ENCODE measurements at places on chromosomes 6 and 20.

- no peak for DNase-seq
Observed at GRCh38 chr6:118535176-118535844, 12.8 kb upstream of the PLN start.

DNA sequence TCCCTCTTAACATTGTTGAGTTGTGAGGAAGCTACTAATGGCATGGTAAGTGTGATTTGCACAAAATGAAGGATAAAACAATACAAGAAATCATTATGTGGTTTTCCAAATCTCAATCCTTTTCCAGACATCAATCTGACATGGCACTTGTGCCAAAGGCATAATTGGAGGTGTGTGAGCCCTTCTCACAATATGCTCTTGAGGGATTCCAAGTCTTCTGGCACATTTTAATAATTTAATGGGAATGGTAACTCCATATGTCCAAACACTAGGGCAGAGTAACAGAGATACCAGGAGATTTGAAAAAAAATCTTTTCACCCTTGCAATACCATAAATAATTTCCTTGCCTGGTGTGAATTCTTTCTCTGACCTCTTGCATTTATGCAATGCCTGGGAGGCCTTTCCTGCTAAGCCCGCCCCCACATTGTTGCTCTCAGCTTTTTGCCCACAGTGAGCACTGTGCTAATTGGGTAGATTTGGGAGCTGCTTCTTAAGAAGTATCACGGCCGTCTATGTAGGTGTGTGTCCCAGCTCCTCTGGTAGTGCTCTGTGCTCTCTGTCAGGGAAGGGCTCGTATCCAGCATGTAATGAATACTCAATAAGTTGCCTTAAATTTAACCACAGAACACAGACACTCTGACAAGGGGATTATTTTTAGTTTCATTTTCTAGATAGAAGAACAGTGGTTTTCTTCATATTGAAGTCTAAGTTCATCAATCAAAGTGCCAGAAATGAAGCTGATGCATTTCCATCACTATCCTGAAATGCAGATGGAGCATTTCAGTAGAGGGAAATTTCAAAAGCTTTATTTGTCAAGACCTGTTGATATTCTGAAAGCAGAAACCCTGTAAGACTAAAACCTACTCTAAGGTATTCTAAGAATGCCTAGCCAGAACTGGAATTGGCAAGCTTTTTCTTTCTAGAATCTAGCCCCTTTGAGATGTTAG is 54.4 kb upstream of the CEP85L start:
- no peak for DNase-seq

DNA sequence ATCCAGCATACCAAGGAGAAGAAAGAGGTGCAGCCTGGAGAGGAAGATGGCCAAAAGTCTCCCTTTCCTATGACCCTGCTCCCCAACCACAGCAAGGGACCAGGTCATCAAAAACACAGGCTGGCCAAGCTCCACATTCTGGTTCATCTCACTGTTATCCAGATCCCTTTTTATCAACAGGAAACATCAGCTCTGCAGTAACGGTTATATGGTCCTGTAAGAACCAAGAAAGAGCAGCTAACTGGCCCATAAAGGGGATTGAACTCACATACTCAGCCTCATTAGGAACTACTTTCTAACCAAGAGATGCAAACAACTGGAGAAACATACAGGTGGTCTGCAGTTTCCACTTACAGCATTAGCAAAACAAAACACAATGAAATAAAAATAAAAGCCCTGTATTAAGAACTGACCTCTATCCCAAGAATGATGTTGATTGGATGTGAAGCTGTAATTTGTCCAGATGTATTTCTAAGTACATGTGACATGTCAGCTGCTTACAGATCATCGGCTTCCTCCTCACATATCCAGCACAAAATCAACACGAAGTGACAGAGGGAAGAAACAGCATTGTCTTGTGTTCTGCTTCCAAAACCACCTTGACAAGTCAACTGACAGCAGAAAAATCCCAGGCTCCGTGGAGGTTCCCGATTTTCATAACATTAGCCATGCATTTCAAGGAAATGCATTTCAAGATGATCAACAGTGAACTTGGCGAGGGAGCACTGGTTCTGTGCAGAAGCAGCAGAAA is 557.2 kb upstream of the AGPAT4 start:
- DNase-seq = no peak

DNA sequence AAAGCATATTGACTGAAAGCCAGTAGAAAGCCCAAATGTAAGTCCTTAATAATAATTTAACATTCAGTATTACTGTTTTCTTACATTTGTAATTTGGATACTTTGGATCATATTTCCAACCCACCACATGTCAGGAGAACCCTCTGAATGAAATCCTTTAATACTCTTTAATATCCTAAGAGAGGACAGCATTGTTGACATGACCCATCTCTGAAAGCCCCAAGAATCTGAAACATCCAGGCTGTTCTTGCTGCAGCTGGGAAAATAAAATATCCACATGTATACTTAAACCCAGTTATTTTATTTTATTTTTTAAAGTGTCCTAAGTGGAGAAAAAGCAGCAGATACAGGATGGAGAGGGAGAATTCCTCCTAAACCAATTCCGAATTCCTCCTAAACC is 130.8 kb upstream of the RIPOR2 start:
- no peak for DNase-seq

DNA sequence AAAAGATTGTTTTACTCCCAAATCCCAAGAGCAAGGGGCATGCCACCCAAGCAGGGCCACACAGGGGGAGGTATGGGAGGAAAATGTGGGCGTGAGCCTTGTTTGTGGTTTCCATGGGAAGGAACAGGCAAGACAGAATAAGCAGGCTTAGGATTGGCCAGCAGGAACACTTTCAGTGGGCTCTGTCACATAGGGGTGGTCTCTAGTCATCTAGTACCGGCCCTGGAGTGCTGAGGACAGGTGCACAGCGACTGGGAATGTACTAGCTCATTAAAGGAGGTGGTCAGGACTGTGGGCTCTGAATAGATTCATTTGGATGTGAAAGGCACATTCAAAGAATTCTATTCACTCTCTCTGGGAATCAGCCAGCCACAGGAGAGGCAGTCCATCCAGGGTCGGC is 175.6 kb downstream of the TBC1D7 start:
- no peak for DNase-seq

- no peak for DNase-seq
Observed at GRCh38 chr20:13831476-13831875, 46.6 kb downstream of the NDUFAF5 start.

GRCh38 chr20:16145919-16146318 is 427.3 kb downstream of the KIF16B start:
- no peak for DNase-seq

GRCh38 chr20:44540834-44541233 is 19.0 kb upstream of the SERINC3 start:
- DNase-seq = no peak

DNA sequence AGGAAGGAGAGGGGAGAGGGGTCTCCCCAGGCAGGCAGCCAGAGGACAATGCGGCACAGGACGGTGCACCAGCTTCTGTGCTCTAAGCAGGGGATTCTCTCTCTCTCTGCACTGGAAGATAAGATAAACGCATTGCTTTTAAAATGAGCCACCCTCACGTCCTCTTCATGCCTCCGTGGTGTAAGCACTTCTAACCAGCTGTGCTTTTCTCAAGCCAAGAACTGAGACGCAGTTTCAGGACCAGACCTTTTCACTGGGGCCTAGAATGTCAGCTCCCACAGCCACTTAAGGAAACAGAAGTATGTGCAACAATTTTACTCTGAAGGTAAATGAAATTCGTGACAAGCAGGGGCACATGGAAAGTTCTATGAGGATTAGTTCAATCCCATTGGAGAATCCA is 82.4 kb downstream of the PSMB1 start:
- DNase-seq = no peak

DNA sequence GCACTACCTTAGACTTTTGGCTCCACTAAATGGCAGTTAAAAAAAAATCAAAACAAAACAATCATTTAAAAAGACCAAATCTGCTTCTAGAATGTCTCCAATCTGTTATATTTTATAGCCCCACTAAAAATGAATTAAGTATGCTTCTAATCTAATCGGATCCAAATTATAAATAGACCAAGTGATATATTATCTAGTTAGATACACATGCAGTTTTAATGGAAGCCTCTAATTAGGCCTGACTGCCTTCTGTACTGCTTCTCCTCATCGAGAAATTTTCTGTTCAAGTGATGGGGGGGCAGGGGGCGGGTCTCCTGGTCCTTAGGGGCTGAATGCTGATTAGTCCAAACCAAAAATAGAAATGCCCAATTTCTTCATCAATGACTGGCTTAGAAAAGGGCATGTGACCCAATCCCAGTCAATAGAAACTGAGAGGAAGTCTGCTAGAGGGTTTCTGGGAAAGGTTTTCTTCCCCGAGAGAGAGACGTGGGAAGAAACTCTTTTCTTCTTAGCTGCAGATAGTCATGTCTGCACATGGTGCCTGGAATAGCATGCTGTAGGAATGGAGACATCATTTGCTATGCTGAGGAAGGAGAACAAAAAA is 6.9 kb downstream of the SESN1 start:
- no peak for DNase-seq

DNA sequence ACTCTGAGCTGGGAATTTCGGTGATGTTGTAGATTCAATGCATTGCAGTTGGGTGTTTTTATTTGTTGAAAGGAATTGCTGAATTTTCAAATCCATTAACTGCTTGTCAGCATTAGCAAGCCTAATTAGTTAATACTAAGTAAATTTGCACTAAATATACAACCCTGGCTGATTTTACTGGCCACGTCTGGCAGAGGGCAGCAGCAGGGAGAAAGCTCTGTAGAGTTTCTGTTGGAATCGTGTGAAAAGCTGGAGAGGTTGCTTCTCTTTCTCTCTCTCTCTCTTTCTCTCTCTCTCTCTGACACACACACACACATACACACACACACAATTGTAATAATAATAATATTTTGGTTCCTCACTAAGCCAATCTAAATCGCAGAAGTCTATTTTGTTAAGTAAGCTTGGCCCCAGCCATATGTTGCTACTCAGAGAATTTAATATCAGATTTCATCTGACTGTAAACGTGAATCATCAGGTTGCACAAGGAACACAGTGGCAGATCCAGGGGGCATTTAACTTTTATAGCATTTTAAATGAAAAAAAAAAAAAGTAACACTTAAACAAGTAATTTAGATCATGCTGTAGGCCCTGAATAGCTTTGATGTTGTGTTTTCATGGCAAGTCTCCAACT is 289.5 kb downstream of the ESR1 start:
- DNase-seq = no peak

DNA sequence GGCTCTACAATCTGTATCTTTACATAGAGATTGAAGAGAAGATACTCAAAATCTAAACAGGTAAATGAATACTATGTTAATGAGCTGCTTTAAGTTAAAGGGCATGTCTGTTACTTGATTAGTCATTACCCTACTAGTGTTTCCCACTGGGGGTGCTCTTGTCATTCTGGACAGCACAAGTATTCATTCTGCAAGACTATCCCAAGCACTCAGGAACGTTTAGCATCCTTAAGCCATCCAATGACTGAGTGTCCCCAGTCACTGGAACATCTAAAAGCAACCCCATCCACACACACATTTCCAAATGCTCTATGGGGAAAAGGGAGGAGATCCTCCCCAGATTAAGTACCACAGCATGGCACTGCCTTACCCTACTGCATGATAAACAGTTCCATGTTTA is 25.7 kb downstream of the EZR start:
- no peak for DNase-seq

GRCh38 chr6:100257793-100258395 is 206.8 kb downstream of the SIM1 start:
- no peak for DNase-seq

DNA sequence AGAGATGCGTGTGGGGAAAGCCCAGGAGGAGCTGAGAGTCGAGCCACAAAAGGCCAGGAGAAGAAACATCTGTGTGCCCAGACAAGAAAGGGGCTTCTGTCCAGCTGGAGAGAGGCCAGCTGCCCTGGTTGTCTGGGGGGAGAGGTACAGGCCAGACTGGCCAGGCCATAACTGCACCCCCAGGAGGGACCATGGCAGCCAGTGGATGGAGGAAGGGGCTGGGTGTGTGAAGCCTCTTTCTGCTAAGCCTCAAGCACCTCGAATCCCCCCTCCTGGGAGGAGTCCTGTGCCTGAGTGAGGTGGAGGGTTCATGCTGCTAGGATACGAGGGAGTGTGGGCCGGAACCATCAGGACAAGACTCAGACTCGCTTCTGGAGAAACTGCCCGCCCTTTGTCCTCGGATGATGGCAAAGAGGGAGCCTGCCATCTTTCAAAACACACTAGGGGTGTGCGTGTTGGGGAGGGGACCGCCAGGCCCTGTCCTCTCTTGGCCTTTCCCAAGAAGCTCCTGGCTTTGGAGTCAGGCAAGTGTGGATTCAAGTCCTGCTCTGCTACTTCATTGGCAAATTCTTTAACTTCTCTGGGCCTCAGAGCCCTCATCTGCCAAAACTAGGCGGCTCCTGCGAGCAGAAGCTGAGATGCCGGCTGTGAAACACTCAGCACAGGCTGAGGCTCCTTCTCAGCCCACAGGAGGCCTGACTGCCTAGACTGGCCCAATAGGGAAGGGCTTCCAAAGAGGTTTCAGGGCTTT is 90.3 kb downstream of the ASXL1 start:
- DNase-seq = peak; percentile 46

- DNase-seq = no peak
Observed at GRCh38 chr20:7196481-7196880, 429.0 kb downstream of the BMP2 start.

- DNase-seq = no peak
Observed at GRCh38 chr6:22025468-22026163, 271.2 kb downstream of the PRL start.

- DNase-seq = no peak
Observed at GRCh38 chr6:71123051-71123450, 165.6 kb upstream of the OGFRL1 start.

DNA sequence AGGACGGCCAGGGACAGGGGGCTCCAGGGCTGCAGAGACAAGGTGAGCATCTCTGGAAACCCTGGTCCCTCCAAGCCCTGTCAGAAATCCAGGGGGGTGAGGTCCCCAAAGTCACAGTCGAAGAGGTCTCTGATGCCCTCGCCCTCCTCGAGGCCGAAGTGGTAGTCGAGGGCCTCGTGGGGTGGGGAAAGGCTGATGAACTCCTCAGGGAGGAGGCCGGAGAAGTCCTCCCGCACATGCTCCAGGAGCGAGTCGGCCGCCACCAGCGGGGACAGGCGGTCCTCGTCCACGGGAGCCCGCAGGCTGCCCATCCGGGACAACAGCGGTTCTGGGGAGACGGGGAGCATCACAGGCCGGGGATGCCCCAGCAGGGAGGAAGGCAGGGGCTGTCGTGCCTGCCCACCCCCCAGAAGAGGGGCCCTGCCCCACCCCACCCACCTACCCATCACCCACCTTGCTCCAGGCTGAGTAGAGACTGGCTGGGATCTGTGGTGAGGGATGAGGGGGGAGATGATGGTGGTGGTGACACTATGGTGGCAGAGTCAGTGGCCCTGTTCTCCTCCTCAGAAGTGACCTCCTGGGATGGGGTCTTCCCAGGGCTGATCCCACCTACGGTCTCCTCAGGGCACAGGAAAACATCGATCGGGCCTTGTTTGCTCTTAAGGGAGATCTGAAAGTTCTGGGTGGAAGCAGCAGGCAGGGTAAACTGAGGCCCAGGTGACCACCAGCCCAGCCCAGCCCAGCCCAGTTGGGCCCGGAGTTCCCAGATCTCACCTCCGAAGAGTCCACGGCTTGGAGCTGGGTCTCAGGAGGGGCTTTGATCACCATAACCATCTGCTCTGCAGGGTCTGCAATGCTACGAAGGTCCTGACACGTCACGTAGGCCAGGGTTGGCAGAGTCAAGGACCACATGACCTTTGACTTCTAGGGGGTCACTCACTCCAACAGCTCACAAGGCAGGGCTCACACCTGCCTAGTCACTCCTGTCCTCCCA is 2.7 kb upstream of the NECAB3 start:
- DNase-seq = no peak

Measured in Right ventricle myocardium superior (tissue), 1 donor.